Amniotic epithelial cell (primary cell): ENCODE measurements at places on chromosomes 5 and 9.

- no peak for DNase-seq
These were observed 32.9 kb upstream of the ENTREP1 start for GRCh38 chr9:69292078-69292477.

- peak; percentile 58 for DNase-seq
These were observed 41.0 kb upstream of the MTAP start for GRCh38 chr9:21761309-21761901.

GRCh38 chr9:110640736-110641135, 27.9 kb upstream of the MUSK start:
- DNase-seq = peak; percentile 29

GRCh38 chr9:29701559-29701958, 2128.3 kb upstream of the C9orf72 start:
- peak; percentile 7 for DNase-seq

GRCh38 chr5:100519075-100519474, 16.1 kb upstream of the FAM174A start:
- DNase-seq = no peak

GRCh38 chr5:8756498-8757084, 789.3 kb downstream of the SEMA5A start:
- DNase-seq = peak; percentile 48

DNA sequence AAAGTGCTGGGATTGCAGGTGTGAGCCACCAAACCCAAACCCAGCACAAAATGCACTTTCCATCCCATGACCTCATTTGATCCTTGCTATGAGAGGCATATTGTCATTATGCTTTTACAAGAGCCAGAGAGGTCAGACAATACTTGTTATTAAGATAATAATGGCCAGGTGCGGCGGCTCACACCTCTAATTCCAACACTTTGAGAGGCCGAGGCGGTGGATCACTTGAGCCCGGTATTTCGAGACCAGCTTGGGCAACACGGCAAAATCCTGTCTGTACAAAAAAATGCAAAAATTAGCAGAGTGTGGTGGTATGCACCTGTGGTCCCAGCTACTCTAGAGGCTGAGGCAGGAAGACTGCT, 55.9 kb upstream of the IL17B start:
- DNase-seq = no peak

DNA sequence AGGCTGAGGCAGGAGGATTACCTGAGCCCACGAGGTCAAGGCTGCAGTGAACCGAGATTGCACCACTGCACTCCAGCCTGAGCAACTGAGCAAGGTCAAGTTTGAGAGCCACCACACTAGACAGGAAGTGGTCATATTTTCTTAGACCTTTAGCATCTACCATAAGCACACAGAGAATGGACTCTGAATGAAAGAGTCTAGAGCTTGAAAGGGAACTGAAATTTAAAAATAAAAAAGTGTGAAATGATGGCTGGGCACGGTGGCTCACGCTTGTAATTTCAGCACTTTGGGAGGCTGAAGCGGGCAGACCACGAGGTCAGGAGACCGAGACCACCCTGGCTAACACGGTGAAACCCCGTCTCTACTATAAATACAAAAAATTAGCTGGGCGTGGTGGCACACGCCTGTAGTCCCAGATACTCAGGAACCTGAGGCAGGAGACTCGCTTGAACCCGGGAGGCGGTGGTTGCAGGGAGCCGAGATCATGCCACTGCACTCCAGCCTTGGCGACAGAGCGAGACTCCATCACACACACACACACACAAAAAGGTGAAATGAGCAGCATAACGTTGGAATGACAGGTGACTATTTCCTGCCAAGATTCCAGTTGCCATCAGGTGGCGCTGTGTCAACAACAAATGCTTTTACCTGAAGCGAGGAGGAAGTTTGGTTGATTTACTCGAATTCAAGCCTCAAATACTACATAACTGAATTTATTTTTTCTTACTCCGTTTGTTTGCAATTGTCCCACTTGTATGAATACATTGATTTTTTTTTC, 21.3 kb upstream of the AK3 start:
- peak; percentile 69 for DNase-seq

GRCh38 chr5:77431719-77432118, 60.4 kb downstream of the WDR41 start:
- DNase-seq = no peak

DNA sequence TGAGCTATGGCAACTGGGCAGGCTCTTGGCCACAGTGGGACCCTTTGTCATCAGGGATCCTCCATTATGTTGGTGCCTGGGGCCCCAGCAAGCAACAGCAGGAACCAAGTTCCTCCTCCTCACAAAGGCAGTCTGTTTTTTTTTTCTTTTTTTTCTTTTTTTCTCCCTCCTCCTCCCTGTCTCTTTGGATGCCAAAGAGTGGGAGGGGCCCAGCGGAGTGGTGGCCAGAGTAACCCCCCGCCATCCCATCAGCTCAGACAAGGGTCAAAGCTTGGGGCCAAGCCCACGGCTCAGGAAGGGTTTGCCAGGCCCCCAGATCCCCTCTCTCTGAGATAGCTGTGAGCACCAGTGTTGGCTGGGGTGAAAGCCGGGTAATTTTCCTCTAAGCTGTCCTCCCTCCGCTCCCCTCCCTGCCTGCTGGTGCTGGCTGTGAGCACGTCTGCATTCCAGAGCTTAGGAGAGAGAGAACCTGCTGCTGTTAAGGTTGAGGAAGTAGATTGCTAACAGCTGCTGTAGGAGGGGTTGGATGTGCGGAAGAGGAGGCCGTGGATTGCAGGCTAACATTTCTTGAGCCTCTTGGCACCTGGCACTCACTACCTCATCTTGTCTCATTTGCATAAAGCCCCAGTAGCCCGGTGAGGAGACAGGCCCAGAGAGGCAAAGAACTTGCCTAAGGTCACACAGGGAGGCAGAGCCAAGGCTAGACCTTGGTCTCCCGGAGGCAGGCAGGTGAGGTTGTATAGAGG, 21.2 kb downstream of the GSN start:
- peak; percentile 86 for DNase-seq

DNA sequence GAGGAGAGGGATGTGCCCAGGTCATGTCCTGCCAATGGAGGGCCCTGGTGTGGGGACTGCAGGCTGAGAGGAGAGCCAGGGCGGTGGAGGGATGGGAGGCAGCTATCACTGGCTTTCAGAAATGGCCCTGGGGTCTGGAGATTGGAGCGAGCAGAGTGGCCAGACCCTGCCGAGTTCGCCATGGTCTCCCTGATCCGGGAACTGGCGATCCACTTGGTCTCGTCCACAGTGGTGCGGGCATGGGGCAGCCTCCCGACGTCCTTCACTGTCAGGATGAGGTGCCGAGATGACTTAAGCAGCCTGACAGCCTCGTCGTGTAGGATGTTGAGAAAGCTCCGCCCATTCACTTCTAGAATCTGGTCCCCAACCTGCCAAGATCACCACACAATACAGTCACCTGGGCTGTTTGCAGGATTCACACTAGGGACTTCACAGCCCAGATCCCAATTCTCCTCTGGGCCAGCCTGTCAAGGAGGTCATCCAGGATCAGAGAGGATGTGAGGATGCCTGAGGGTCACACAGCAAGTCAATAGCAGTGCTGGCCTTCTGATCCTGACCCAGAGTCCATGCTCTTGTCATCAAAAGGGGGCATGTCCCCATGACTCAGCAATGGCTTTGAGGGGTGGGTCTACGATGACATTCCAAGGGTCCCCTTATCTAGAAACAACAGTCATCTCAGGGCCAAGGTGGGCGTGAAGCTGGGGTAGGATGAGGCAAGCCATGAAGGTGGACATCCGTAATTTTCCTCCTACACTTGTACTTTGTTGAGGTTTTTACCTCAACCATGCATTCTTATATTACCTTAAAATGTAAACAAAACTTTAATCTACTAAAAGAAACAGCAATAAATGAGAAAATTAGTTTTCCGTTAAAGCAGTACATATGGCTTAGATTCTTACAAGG, 38.5 kb upstream of the AKNA start:
- no peak for DNase-seq

DNA sequence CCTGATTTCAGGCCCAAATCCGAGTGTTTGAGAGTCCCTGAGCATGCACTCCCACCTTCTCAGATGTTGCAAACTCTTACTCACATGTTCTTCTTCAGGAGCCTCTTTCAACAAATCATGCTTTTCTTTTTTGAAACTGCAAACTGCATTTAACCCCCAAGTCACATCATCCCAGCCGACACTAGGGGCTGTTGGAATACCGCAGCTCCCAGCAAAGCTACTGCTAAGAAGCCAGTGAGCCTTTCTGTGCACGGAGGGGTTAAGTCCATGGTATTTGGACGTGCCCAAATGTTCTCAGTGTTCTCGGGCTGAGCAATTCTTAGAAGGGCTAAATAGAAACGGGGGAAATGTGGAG, 282.9 kb downstream of the NFIB start:
- peak; percentile 96 for DNase-seq

- DNase-seq = no peak
These were observed 27.4 kb upstream of the POMT1 start for GRCh38 chr9:131475111-131475955.

DNA sequence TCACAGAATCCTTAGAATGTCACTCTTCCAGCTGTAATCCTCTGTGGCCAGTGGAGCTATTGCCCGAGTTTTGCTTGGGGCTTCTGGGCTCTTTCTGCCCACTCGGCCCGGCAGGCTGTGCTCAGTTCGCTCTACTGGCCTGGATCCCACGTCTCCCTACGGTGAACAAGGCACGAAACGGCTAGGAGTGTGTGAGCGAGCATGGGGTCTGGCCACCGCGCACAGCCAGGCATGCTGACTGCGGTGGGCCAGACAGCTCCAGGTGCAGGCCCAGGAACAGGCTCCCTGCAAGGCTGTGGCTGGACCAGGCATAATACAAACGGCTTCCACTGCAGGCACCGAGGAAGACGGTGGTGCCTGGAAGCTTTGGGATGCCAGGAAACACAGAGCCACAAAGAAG, 2035.5 kb upstream of the ACO1 start:
- no peak for DNase-seq
